Right atrium auricular region (tissue), 2 donors: ENCODE measurements at places on chromosomes 5 and 9.

DNA sequence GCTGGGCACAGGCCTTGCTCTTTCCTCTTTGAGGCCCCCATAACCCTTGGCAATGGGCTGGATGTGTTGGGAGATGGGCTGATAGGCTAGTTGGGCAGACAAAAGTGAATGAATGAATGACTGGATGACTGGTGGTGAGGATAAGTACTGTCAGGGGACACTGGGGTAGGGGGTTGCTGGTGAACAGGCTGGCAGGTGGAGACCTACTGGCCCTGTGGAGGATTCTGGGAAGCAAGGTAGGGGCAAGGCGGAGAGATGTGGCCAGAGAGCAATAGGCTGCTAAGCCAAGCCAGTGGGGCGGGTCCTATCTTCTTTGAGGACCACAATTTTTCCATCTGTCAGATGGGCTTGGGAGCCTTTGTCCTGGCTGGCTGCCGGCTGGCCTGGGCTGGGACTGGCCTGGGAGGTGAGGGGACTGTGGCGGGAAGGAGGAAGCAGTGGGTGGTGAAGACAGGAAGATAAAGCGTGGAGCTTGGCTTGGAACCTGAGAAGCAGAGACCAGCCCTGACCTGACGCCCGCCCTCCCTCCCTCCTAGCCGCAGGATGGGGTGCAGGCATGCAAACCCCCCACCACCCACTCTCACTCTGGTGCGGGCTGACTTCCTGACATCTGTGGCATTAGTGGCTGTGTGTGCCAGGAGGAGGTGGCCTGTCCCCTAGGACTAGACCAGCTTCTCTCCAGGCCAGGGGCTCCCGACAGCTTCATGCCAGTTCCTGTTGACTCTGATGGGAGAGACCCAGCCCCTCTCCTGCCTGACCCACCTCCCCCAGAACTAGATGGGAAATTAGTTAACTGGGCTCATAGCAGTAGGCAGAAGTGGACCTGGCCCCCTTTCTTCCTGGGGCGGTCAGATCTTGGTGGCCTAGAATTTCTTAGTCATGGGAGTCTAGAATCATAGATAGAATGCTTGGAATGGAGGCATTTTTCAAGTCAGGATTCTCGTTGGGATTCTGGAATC, 9.5 kb downstream of the CXXC5 start:
- DNase-seq, result no peak

- DNase-seq, result no peak
Observed at GRCh38 chr5:142211918-142212317, 103.3 kb downstream of the NDFIP1 start.

- DNase-seq, result no peak
Observed at GRCh38 chr5:145068721-145069120, 766.4 kb downstream of the PRELID2 start.

DNA sequence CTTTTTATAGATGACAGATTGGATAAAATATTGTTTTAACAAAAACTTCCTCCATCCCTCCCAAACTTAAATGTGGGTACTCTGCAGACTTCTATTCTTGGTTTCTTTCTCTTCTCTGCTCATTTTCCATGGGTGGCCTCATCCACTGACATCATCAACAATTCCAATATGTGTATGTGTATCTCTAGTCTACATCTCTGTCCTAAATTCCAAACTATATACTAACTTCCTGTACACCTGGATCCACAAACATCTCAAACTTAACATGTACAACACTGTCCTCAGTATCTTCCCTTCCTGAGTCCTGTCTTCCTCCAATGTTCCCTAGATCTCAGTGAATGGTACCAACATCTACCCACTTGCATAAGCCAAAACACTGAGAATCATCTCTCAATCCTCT, 28.5 kb upstream of the CDK5RAP2 start:
- DNase-seq, result no peak

DNA sequence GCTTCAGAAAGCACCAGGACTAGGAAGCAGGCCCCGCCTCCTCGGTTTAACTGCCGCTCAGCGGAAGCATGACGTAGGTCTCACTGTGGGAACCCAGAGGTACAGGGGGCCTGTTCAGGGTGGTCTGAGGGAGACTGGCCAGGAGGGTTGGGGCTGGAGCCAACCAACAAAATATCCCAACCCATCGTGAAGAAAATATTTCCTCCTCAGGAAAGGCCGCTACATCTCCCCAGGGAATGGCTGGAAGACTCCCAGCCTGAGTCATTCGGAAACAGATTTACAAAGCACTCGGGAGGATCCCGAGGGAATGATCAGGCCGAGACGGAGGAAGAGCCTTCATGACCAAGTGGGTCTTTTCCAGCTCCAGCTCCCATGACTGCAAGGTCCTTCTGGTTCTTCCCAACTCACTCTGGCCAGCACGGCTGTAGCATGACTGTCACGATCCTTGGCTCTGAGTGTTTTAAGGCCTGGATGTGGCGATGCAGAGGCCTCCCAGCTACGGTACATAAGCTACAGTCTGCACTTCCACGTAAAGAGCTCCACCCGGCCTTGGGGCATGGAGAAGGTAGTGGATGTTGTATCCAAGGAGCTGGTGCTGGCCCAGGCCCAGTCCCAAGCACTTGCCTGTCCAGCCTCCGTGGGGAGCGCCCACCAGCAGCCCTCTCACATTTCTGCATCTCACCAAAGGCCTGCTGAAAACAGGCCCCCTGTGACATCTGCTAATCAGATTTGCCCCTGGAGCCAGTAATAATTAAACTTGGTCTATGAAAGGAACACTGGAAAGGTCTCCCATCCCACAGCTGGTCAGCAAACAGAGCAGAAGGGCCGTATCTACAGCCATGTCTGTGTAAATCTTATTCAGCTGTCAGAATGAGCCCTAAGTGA, 100.6 kb downstream of the LHFPL2 start:
- peak; percentile 94 for DNase-seq
